NCI-H446 treated with DMSO at 0.1 percent for 48 hours (cell line): ENCODE measurements at places on chromosomes 6 and 20.

DNA sequence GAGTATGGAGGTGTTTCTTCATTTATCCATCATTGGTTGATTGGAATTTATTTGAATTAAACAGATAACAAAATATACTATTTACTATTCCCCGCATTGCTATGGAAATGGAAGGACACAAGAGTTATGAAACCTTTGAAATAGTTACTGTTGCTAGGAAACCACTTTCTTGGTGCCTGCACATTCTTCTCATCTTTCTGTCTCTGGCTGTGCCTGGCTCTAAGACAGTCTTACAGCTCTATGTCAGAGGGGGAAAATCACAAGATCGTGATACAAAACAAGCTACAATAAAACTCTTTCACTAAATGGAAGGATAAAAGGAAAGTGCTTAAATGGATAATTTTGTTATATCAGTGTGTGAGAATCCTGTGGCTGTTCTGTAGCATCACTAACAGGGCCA is 453.0 kb downstream of the LMBRD1 start:
- DNase-seq: no peak

DNA sequence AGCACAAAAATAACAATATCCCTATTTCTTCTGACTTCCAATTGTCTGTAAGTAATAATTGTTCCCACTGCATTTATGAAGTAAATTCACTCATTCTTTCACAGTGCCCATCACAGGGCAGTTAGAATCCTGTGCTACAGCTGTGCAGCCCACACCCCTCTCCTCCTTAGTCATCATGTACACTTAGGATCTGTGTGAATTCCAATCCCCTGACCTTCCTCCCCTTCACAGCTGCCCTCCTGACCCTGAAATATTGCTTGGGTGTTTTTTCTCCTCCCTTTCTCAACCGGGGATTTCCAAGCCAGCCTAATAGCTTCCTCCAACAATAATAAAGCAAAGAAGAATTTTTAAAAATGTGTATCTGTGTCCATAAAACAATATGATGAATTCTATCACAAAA is 91.5 kb upstream of the BEND6 start:
- no peak for DNase-seq

DNA sequence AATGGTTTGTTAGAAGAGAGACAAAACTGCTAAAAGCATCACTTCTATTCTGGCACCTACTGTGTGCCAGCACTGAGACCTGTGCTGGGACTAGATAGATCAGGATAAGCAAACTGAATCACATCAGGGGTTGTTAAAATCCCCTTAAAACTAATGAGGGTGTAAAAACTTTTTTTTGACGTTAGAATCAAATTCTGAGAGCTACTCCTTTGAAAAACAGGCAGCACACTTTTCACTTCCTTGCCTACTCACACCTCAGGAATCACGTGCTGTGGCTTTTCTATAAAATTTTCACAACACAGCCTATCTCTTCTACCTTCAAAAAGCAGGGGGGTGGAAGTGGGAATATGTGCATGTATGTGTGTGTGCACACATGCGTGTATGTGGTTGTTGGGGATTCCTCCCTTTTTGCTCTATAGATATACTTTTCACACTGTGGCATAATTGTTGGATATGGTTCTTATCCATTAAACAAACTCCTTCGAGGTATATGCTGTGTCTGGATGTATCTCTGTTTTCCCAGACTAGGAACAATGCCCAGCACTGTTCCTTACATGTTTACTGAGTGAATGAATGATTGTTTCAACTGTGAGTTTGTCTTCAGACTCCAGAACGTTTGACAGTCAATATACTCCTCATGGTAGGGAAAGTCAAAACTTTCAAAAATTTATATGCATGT is 105.4 kb downstream of the FYN start:
- DNase-seq: no peak

- no peak for DNase-seq
Measured at GRCh38 chr20:36881888-36882287, 6.0 kb downstream of the TLDC2 start.

GRCh38 chr20:10179574-10180298 is 38.9 kb upstream of the SNAP25 start:
- peak; percentile 15 for DNase-seq

- DNase-seq: no peak
Measured at GRCh38 chr6:35603326-35604202, 85.2 kb downstream of the FKBP5 start.

GRCh38 chr6:159103396-159104162 is 58.8 kb upstream of the TAGAP start:
- DNase-seq: no peak

- no peak for DNase-seq
Measured at GRCh38 chr6:10901770-10902169, 14.9 kb downstream of the SYCP2L start.

DNA sequence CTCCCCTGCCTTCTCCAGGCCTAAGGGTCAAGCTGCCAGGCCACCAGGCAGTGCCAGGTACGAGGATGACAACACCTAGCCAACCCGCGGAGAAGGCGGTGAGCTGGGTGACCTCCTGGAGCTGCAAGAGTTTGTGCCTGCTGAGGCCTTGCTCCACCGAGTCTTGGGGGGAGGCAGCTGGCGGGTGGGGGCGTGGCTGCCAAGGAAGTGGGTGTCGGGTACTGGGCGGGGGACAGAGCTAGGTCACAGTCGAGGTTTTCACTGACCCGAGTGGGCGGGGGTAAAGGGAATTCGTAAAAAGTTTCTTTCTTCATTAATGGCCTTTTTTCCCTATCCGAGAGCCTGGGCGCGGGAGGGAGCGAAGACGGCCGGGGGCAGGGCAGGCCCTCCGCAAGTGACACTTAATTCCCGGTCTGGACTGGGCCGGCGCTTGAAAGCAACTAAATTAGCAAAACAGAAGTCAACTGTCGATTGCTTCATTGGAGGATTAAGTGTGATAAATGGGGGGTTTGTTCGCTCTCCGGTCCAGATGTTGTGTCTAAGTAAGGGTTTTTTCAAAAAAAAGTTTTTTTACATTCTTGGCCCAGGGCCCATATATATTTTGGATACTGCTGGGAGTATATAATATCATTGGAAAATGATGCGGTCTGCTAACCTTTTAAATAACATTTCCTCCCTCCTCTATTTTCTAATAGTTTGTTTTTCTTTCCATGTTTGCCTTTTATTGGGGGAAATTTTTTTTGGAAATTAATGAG is 43.1 kb upstream of the FOXP4 start:
- DNase-seq: no peak

DNA sequence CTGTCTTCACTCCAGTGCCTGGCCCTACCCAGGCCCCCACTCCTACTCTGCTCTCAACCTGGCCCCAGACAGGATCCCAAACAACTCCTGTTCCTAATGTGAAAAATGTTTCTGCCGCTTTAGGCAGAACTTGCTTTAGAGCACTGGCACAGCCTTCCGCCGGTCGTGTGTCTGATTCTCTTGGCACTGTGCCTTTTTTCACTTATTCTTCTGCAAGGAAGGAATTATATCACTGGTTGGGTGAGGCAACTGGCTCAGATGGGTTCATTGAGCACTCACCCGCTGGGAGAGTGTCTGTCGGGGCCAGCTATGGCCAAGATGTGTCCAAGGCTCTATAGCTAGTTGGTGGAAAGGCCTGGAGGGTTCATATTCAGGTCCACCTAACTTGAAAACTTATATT is 33.6 kb upstream of the HLA-A start:
- DNase-seq: peak; percentile 61

DNA sequence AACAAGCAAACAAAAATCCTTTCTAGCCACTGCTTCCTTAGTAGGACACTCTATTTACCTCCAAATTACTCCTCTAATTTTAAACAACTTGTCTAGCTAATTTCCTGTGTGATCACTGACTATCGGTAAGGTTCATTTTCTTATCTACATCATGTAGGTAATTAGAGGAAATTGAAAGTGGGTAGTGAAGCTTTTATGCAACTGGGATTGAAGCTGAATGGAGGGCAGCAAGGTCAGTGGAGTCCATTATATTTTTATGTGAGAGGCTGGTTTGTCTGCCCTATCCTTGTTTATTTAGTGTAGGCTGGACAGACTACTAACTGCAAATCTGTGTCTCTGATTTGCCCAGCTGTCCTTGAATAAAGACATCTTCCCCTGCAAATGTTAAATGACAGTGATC is 88.5 kb upstream of the SIM1 start:
- DNase-seq: no peak

- DNase-seq: no peak
Measured at GRCh38 chr6:108254433-108255410, 6.1 kb downstream of the SNX3 start.

DNA sequence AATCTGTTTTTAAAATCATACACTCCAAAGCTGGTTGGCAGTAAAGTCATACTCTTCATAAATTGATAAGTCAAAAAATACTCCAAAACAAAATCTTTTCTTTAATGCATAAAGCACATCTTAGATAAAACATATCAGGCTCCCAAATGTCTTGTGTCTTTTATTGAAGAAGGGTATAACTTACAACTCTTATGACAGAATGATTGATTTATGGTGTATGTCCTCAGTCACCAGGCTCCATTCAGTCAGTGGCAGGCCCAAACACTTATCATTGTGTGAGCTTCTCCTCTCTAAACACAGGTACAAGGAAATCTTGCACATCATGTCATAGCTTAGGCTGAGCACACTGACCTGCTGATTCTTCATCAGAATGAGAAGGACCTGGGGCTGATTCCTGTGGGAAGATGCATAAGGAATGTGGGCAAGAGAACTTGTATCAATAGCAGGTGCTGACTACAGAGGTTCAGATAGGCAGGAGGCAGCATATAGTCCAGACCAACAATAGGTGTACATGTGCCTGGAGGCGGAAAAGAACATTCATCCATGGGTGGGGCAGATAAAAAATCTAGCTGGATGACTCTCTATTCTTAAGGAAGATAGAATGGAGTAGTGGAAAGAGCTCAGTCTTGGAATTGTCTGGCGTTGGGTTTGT is 1.9 kb downstream of the CALHM5 start:
- no peak for DNase-seq

DNA sequence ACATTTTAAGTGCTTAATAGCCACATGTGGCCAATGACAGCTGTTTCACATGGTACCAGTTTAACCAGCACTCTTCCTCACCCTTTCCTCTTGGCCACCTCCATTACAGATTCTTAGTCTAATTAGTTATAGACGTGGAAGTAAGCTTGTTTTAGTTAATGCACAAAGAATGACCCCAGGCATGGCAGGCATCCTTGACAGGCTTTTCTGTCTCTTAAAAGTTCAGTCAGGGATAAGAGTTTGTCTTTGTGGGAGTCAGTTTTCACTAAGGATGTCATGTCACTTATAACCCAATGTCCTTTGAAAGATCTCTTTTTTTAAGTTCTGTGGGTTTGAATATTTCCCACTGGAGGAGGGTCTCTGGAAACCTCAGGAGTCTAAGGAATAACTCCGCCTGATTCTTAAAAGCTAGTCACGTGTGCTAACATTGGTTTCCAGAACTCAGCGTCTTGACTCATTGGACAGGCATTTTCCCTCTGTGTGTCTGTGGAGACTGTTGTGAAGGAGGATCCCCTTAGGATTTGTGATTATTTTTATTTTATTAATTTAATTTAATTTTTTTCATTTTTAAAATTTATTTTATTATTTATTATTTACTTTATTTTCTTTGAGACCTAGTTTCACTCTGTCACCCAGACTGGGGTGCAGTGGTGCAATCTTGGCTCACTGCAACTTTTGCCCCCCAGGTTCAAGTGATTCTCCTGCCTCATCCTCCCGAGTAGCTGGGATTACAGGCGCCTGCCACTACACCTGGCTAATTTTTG is 171.4 kb downstream of the ZFAND3 start:
- DNase-seq: no peak

GRCh38 chr20:38825901-38826625 is 20.6 kb downstream of the PPP1R16B start:
- DNase-seq: no peak

DNA sequence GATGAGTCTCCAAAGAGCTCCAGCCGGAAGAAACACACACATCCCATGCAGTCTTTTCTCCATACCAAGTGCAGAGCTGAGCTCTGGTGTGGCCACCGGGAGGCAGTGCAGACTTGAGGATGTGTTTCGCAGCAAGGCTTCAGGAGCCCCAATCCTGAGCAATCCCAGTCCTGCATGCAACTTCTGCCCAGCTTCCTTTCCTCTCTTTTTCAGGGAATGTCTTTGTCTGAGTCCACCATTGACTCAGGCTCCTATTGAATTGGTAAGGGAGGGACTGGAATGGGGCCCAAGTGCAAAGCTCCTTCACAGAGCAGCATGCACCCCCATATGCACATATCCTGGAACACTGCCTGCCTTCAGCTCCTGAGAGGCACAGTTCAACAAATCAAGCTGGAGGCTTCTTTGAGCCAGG is 50.5 kb upstream of the ASIP start:
- DNase-seq: peak; percentile 35

DNA sequence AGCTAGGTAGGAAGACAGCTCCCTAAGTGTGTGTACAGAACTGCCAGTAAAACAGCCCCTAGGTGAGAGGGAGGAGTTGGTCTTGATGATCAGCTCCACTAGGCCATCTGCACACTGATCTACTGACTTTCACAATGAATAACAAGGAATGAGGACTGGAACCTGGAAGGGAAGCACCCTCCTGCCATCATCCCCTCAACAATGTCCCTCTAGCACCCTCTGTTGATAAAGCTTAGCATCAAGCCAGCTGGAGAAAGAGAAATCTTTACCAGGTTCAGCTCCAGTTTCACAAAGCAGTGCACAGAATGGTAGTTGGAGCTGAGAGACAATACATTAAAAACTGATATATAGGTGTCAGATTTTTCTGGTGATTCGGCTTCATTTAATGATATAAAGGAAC is 57.2 kb upstream of the IRAK1BP1 start:
- no peak for DNase-seq

- DNase-seq: no peak
Measured at GRCh38 chr20:1478566-1478965, 11.9 kb upstream of the NSFL1C start.

GRCh38 chr6:108222504-108222903 is 38.3 kb downstream of the SNX3 start:
- DNase-seq: no peak

GRCh38 chr6:154757352-154758050 is 24.3 kb downstream of the SCAF8 start:
- no peak for DNase-seq

GRCh38 chr6:137880746-137881521 is 13.9 kb downstream of the TNFAIP3 start:
- DNase-seq: no peak

GRCh38 chr6:107152638-107153430 is 37.5 kb upstream of the BEND3 start:
- DNase-seq: no peak
